ENCODE measurements at places on chromosomes 4 and X.

DNA sequence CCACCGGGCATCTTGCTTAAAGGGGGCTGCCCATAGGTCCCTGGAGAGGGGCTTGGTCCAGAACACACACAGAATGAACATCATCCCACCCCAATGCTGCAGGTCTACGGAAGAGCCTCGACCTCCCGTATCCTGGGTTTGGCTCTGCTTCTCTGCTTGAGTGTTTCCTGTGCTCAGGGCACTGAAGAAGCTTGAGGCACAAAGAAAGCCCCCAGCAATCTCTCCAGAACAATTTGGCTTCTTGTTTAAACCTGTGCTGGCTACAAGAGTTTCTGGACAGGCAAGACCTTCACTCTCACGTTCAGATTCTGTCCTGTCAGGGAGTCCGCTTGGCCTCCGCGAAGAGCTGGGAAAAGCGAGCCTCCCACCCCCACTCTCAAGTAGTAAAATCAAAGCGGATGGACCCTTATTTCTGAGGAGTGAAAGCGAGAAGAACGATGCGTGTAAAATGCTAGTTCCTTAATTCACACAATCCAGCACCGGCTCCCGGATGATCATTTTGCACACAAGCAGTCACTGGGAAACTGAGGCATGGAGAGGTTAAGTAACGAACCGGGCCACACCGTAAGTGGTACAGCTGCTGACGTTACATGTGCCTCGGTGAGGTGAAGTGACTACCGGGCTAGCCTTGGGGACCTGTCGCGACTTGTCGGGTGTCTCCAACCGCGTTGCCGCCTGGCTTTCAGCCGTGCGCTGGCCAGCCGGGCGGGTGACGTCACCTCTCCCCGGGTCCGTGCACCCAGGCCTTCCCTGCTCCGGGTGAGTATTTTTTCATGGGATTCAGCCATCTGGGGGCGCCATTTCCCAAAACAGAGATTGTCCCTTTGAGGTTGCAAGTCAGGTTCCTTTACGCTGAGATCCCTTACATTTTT is 3.1 kb upstream of the SFRP2 start:
- no peak for DNase-seq

- no peak for DNase-seq
Measured at GRCh38 chrX:18899796-18900380, 84.0 kb downstream of the PHKA2 start.

DNA sequence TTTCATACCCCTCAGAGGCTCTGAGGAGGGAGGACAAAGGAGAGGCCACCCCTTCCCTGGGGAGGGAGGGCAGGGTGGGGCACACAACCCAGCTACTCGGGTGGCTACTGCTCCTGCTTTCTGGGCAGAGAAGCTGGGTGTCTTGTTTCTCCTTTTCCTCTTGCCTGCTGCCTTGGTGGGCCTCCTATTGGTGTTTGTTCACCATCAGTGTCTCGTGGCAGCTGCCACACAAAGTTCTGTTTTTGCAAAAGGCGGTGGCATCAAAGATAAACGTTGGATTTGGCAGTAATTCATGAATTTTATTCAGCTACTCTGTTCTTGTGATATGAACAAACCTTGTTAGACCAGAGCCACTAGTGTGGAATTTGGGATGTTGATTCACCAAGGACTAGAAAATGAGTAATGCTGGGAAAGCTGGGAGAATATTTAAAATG is 153.0 kb upstream of the SCML1 start:
- no peak for DNase-seq

DNA sequence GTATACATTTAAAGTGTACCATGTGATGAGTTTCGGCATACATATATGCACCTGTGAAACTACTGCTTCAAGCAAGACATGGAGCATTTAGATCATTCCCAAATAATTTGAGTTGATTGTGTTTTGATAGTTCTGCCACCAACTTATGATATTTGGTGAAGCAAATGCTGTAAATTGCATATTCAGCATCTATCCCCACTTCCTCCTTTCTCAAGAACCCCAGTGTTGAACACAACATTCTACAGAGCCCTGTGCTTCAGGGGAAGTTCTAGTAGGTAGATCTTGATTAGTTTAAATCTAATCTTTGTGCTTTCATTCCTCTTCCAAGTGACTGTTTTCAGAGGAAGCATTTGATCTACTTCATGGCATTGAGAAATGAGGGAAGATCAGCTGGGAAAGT is 5.4 kb upstream of the SHROOM3 start:
- no peak for DNase-seq

GRCh38 chr4:98996765-98997068 is 1.2 kb downstream of the METAP1 start:
- no peak for DNase-seq
